ENCODE measurements at places on chromosomes 1 and 21.

DNA sequence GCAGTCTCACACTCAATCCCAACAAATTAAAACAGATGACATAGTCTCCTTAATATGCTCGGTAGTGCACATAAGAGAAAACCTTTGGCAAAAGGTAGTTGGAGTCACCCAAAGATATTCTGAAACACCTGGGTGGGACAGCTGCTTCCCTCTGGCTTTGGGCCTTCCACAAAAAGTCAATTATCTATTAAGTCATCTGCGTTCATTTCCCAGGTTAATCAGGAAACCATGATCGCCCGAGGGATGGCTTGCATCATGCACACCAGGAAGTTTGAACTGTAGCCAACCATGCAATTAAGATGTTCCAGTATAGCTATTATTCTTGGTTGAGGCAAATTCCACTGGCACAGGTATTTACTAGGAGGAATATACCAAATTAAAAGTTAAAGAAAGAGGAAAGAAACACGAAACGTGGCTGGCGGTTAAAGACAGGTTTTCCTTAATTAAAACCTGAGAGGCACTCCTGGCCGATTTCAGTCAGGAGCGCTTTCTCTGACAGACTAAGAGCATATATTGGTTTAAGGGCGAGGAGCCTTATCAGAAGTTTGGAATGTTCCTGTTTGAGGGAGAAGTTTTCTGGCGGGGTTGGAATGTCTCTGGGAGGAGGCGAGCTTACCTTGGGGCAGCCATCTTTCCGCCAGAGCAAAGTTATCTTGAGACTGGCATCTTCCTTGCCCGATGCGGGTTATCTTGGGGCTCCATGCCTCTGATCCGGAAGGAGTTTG, 19.9 kb downstream of the CLDN17 start:
- DNase-seq: no peak

DNA sequence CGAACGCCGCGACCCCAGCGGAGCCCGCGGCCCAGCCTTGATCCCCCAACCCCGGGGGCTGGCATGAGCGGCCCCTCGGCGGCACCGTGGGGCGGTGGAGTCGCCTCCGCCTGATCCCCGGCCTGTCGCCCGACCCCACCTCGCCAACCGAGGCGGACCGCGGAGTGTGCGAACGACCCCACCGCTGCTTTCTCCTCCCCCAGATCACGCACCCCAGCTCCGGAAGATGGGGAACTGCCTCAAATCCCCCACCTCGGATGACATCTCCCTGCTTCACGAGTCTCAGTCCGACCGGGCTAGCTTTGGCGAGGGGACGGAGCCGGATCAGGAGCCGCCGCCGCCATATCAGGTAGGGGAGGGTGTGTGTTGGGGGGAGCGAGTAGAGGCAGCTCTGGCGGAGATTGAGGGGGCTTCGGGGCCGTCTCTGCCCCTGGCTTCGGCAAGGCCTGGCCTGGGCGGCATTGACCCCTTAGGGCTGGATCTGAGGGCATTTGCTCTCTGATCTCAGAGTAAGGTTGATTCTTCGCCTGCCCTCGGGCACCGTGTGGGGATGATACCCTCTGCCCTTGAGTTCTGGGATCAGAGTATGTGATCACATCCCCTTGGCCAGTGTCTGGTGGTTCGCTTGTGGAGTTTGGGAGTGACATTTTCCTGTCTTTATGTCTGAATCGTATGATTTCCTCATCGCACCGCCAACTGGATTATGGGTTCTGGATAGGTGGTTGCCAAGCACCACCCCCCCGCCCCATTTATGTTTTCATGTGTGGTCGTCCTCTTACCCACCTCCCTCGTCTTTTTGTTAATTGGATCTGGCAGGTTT, 668 bp downstream of the RNF11 start:
- no peak for DNase-seq

- no peak for DNase-seq
Observed at GRCh38 chr1:233140974-233141373, 154.6 kb downstream of the PCNX2 start.

- DNase-seq: no peak
Observed at GRCh38 chr1:86084998-86085397, 71.6 kb downstream of the COL24A1 start.

- no peak for DNase-seq
Observed at GRCh38 chr1:105419030-105419429, 1637.4 kb upstream of the PRMT6 start.

GRCh38 chr1:183721041-183721440, 67.9 kb upstream of the APOBEC4 start:
- DNase-seq: no peak

GRCh38 chr1:31400393-31400792, 12.6 kb upstream of the SERINC2 start:
- no peak for DNase-seq

DNA sequence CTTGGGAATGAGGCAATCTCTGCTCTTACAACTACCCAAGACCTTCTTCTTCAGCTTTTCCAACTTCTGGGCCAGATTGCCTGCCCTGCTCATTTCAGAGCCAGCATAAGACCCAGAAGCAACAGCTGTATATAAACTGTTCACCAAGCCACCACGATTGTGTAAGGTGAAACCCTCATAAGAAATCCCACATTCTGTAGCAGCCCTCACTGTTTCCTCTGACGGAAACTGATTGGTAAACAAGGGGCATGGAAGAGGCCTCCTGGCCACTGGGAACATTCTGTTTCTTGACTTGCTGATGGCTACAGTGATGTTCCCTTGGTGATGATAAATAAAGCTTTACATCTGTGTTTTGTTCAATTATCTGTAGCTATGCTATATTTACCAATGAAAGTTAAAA, 39.7 kb upstream of the EXO1 start:
- no peak for DNase-seq

GRCh38 chr21:26795412-26795805, 49.8 kb downstream of the ADAMTS1 start:
- no peak for DNase-seq

All from esophagus muscularis mucosa (tissue), 4 donors.